ENCODE measurements at places on chromosomes 13 and 19.

- DNase-seq, result no peak
Observed at GRCh38 chr13:19053561-19053960, 128.1 kb downstream of the TUBA3C start.

DNA sequence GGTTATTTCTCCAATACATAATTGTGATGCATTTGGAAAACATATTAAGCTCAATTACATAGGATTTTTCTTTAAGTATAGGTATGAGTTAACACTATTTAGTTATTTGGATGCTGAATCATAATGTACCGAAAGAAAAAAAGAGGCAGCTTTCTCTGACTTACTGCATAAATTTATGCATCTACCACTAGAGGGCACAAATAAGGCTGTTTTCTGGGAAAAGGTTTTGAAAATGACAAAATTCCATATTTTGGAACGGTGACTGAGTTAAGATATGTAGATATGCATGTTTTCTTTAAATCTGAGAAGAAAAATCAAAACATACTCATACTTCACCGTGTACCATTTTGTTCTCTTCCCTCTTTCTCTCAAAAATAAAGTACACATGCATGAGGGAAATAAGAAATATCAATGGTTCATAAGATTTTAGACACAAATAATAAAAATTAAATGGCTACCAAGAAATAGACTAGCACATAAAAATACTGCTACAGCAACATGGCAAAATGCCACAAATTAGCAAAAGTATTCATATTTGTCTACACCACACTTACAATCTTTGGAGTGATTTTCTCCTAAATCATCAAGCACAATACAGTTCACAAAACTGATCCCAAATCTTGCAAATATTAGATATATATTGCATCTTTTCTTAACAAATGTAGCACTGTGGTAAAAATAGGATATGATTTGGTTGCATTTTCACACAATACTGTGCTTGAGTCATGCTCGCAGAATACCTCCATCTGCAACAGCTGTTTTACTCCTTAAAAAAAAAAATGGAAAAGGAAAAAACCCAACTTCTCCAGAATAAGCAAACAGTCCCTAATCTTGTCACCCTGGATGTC, 260.0 kb downstream of the FGF14 start:
- no peak for DNase-seq

GRCh38 chr19:16148443-16149229, 5.2 kb downstream of the HSH2D start:
- no peak for DNase-seq

DNA sequence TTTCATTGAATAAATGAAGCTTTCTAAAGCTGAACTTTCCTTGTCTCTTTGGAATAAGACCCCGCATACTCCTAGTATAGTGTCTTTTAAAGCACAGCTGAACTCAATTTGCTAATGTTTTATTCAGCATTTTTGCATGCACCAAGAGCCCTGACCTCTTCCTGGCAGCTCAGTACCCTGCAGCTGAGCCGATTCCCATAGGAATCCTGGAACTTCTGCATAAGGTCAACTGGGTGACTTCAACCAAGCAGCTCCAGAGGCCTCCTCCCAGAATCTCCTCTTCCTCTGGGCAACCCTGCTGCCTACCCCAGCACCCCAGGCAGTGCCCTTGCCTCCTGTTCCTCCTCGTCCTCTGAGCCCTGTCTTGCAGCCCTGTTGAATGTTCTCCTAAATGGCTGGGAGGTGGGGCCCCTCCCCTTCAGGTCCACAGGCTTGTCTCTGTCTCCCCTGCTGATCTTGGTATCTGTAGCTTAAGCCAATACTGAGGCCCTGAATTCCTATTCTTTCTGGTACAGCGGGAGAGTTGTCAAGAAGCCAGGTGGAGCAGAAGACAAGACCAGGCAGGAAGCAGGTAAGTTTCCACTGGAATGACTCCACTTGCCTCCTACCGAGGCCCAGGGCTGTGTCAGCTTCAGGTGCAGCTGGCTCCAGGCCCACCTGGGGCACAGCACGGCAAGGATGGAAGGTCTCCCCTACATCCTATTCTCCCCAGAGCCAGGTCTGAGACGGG, 23.6 kb upstream of the CCDC124 start:
- DNase-seq, result no peak
